SK-N-SH (cell line): ENCODE measurements at places on chromosomes 3 and 15. TPM values are rescaled to one million over a fixed set of nuclear protein-coding genes. Genes with fewer than 3 reads are reported as not detected.

GRCh38 chr3:150049317-150049716 is 78.6 kb upstream of the PFN2 start:
- DNase-seq: no peak

TOPAZ1 gene
- polyA plus RNA-seq: not detected in 2 replicates

DNA sequence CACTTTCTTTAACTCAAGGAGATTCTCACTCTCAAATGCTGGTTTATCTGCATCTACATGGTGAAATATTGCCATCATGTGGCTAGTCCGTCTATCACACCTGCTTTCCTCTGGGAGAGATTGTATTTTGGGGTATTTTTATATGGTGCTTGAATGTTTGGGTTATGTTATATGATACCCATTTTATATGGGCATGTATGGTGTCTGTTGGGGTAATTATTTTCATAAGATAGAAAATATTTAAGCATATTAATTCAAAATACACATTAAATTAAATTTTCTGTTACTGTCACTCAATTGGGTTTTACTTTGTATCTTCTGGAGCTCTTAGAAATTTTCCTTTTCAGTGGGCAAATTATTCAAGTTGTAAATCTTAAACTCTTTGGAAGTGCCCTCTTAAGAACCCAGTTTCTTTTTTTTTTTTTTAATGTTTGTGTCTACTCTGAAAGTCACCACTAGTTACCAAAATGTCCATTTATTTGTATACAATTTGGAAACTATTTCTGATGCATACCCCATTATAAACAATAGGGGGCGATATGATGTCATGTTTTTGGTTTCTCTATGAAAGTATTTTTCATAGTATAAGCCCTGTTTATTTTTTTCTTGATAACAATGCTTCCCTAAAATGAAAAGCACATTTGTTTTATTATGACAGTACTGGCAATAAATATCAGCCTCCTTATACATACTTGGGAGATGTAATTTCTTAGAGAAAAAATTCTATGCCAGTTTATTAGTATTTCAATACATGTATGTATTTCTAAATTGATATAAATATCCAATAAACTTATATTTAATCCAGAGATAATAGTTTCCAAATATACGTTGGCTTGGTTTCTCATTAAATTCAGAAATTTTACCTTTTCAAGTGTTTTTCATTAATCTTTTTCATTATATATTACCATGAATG is 36.1 kb upstream of the PLSCR5 start:
- DNase-seq: peak; percentile 16

- DNase-seq: no peak
Observed at GRCh38 chr15:78159395-78159794, 10.2 kb downstream of the IDH3A start.

- DNase-seq: peak; percentile 74
Observed at GRCh38 chr15:68550498-68551295, 28.1 kb upstream of the CORO2B start.
